ENCODE measurements at places on chromosomes 1 and 21.
A peak's percentile ranks its signal among the peaks of the same experiment; 100 is the strongest.

DNA sequence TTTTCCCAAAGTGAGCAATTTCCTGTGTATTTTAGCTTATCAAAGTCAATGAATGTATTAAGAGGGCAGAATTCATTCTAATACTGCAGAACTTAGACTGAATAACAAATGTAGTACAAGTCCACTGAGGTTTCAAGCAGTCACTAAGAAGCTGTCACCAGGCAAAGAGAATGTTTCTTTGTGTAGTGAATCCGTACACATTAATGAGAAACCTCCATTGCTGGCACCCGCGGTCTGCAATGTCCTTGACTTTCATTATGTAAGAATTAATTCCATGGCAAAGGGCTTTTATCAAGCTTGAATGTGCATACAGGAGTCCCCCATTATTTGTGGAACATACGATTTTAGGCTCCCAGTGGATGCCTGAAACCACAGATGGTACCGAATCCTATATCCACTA is 719.5 kb upstream of the TMPRSS15 start:
- DNase-seq = no peak

DNA sequence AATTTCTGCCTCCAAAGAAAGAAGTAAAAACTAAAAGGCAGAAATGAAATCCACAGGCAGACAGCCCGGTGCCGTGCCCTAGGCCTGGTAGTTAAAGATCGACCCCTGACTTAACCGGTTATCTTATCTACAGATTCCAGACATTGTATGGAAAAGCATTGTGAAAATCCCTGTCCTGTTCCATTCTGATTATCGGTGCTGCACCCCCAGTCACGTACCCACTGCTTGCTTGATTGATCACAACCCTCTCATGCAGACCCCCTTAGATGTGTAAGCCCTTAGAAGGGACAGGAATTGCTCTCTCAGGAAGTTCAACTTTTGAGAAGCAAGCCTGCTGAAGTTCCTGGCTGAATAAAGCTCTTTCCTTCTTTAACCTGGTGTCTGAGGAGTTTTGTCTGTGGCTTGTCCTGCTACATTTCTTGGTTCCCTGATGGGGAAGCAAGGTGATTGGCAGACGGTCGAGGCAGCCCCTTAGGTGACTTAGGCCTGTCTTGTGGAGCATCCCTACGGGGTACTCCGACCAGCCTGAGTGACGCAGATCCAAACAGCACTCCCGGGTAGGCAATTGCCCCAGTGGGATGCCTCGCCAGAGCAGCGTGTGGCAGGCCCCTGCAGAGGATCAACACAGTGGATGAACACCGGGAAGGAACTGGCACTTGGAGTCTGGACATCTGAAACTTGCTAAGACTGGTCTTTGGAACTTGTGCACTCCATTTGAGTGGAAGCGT is 111.2 kb upstream of the PPM1J start:
- no peak for DNase-seq

- no peak for DNase-seq
Measured at GRCh38 chr1:69643266-69643665, 75.5 kb downstream of the LRRC7 start.

DNA sequence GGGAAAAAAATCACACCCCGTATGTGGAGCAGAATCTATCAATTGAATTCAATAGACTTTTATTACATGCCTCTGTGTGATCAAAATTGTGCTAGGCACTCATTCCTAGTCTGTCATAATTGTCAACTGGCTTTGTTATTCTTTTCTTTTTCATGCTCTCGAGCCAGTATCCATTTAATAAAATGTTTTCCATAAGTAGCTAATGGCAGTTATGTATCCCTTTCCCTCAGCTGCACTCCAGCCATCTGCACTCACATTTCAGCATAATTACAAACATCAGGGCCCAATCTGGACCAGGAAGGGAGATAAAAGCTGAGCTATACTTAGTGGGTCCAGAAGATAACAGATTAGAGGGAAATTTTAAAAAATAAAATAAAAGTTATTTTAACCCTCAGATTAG is 15.9 kb downstream of the RGS5 start:
- DNase-seq = no peak

DNA sequence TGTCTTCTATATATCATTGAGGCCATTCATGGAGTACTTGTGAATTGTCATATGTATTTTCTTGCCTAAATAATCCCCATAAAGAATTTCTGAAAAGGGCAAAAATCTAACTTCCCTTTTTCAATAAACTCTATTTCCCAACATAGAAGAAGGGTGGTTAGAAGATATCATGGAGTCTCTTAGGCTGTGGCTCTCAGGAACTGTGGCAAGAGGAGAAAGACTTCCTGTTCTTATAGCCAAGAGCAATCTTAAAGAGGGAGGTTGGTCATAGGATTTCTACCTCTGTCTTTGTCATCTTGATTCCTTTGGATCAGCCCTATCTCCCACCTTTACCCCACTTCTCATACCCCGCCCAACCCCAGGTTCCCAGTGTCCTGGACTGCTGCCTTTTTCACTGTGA is 175.8 kb downstream of the TYW3 start:
- no peak for DNase-seq

DNA sequence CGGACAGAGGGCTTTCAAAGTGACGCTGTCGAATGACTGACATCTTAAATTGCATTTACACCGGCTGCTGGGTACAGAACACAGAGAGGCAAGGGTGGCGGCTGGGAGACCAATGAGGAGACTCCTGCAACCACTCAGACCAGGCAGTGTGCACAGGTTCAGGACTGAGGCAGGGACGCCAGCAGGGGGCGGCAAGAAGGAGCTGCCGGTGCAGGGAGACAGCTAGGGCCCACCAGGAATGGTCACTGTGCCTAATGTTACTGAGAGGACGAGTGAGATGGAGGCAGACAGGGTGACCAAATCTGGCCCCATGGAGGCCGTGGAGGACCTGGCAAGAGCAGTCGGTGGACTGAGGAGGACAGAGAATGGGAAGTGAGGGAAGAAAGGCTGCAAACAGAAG is 23.5 kb downstream of the GLIS1 start:
- peak; percentile 53 for DNase-seq

DNA sequence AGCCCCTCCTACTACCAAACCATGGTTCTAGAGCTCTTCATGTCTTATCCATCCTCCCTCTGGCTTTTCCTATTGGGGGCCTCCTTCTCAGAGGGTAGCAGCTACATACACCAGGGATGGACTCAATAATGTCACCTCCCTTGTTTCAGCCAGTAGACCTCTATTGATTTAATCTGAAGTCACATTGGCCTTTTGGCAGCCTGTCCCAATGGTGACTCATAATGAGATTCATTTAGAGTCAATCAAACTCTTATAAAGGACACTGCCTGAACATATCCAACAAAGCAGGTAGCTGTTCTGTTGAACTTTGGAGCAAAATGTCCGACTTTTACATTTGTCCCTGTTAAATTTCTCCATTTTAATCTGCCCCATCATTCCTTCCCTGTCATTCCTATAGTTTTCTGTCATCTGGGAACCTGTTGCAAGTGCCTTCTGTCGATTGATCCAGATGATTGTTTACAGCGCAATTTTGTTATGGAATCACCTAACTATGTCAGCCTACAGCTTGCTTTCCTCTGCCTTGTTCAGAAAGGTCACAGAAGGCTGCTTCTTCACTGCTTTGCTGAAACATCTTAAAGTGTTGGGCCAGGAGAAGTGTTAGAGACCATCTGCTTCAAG is 105.9 kb downstream of the ETS2 start:
- DNase-seq = no peak

GRCh38 chr1:234660536-234661316 is 50.7 kb upstream of the IRF2BP2 start:
- no peak for DNase-seq

GRCh38 chr1:79693441-79694114 is 687.0 kb upstream of the ADGRL4 start:
- no peak for DNase-seq

- DNase-seq = no peak
Measured at GRCh38 chr1:63592536-63593302, 492 bp upstream of the PGM1 start.

DNA sequence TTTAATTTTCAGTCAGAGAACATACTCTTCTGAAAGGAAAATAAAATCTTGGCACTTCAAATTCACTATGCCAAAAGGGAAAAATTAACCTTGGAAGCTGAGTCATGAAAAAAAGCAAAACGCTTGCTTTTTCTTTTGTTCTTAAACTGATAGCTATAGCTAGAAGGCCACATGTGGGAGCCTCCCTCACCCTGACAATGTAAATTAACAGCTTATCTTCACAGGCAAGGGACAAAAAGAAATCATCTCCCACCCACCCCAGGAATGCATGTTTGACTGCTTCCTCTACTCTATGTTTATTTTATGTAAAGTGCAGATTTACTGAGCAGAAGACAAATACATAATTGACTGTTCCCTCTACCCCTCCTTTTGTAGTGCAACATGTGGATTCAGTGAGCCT is 38.0 kb downstream of the EBNA1BP2 start:
- no peak for DNase-seq

DNA sequence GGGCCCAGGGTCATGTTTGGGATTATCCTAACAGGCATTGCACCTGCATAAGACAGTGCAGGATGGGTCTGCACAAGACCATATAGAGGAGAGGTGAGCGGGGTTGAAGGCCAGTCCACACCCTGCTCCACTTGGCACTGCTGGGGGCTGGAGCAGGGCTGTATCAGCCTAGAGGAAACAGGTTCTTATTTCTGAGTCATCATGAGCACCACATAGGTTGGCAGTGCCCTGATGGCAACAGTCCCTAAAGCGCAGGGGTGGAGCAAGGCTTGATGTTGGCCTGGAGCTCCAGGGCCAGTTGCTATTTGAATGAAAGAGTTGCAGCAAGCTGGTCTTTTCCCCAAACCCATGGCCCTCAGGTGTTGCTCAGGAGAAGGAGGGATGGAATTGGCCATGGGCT is 29.8 kb upstream of the BMP8B start:
- no peak for DNase-seq

- no peak for DNase-seq
Measured at GRCh38 chr1:94694226-94694915, 125.8 kb upstream of the SLC44A3 start.

DNA sequence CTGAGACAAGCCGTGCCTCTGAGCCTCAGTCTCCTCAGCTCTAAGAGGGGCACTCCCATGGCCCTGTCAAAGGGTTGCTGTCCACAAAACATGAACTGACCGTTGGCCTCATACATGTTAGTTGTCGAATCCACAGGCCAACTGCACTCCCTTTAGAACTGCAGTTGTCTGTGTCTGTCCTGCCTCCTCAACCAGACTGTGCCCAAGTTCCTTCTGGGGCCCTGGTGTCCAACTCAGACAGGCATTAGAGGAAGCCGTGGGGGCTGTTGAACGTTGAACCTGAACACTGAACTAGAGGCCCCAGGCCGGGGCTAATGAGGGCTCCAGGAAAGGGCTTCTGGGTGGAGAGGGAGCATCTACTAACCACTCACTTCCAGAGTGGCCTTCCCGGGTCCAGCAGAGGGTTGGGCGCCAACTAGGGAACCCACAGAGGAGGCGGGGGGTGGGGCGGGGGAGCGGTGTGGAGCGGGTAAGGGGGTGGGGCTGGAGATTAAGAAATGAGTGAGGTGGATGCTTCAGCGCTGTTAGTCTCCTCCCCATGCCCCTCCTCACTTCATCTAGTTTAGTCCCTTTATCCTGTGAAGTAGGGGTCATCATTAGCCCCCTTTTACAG is at the start of gene RAB42:
Gene RAB42, plus strand, starts transcription at position 558 of the 613 bp plus-strand sequence. CDS start 247 bp downstream, outside the sequence.
- DNase-seq = peak; percentile 70

DNA sequence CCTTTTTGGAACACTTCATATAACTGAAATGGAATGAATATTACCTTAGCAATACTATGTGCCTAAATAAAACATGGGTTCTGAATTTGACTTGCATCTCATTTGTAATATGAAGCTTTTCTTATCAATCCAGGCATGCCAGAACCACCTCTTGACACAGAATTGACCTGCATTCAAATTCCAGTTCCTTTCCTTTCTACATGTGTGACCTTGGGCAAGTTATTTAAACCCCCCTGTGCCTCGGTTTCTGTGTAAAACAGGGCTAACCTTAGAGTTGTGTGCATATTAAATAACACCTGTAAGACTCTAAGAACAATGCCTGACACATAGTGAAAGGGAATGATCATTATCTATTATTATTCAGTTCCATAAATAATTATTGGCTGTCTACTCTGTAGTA is 2.0 kb upstream of the NOS1AP start:
- DNase-seq = no peak

- DNase-seq = no peak
Measured at GRCh38 chr1:187928696-187929095, 1099.9 kb downstream of the PLA2G4A start.

DNA sequence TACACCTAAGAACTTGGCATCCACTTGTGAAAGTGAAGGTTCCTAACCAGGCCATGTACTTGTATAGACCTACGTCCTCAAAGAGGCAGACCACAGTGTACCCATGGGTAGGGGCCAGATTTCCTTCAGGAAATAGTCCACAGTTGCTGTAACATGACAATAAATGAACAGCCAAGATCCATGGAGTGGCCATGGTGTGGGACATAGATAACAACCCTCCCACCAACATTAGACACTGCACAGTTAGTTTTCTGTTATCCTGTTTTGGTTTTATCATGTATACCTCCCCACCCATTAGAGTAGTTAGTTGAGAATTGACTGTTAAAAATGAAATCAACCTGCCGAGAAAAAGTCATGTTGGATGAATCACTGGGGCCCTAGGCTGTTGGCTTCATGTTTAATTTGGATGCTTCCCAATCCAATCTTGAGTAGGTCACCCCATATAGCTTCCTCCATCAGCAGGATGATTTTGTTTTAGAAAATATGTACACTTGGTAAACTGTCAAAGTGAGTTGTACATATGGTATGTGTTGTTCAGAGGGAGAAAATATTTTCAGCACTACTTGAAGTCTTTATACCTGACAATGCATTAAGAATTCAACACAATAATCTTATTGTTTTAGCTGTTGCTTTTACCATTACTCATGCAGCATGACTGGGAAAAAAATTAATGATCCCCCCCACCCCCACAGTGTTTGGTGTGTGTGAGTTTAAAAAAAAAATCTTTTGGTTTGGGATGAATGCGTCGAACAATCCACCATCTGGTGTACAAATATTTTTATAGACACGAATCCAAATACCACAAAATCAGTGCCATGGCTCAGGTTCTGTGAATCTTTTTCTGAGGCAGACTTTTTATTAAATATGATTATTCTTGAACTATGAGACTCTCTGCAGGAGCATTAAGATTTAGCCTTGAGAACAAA is 88.3 kb upstream of the ARHGAP29 start:
- peak; percentile 86 for DNase-seq

GRCh38 chr1:70220517-70221237 is 503 bp upstream of the SRSF11 start:
- DNase-seq = no peak

DNA sequence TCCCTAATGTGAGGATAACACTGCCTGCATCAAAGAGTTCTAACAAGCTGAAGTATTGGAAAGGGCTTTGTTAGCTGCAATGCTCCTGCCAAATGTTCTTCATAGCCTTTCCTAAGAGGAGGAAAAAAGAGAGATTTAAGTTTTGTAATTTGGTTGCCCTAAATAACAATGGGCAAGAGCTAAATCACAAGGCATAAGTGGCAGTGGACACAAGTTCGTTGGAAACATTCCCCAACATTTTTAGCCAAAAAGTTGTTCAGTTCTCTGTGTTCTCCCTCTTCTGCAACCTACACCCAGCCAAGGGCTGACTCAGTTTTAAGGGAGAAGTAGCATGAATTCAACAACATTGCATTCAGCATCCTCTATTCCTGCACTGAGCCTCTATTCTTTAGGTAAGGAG is 2.6 kb upstream of the UQCRHL start:
- DNase-seq = no peak

- peak; percentile 48 for DNase-seq
Measured at GRCh38 chr1:41835485-41835884, 83.2 kb downstream of the HIVEP3 start.
